ENCODE measurements at places on chromosomes 2 and 18.
A peak's percentile ranks its signal among the peaks of the same experiment; 100 is the strongest.

DNA sequence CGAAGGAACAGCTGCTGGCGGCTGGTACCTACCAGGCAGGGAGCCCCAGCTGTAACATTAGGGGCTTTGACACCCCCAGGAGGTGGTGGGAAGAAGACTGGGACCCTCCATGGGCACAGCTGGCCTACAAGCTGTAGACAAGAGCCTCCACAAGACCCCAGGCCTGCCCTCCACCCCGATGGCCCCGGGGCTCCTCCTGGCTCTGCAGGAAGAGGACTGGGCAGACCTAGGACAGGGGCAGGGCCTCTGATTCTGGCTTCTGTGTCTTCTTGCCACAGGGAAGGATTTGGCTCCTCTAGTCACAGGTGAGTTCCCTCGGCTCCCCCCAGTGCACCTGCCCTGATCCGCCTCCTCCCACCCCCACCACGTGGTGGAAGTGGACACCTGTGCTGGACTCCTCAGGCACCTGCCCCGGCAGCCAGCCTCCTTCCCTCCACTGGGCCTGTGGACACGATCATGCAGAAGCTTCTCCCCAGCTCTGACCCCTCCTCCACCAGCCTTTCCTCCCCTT is 53.4 kb upstream of the ODC1 start:
- DNase-seq: no peak

DNA sequence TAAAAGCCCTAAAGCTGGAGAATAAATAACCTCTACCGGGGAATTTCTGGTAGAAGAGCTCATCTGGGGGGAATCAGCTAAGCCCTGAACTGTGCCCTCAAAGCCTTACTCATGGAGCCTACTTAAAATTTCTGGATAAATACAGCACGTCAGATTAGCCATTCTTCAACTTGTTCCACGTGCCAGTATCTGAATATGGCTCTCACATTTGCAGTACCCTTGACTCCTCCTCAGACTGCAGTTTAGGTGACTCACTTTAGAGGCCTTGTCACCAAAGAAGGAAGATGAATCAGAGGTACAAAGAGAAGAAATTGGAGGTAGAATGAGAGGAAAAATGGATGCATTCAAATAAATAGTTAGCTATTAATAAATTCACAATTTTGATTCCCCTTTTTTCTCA is 34.6 kb upstream of the POTEC start:
- no peak for DNase-seq

- DNase-seq: no peak
Measured at GRCh38 chr18:28963481-28963880, 786.6 kb upstream of the CDH2 start.

DNA sequence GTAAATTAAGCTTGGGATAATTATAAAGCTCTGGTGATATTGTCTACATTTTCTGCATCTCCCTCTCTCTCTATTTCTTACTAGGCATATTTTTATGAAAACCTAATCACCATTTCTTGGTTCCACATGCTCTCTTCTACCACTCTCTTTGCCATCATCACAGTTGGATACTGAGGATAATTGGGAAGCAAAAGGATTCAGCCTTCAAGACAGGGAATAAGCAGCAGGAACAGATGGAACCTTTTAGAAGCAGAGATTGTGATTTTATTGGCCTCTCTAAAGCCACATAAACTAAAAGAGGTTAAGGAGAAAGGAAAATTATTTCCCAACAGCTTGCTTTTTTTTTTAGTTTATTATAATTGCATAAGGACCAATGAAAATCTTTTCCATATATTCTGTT is 226.3 kb upstream of the SPHKAP start:
- DNase-seq: no peak

GRCh38 chr2:175282886-175283285 is 101.4 kb upstream of the ATP5MC3 start:
- DNase-seq: no peak

DNA sequence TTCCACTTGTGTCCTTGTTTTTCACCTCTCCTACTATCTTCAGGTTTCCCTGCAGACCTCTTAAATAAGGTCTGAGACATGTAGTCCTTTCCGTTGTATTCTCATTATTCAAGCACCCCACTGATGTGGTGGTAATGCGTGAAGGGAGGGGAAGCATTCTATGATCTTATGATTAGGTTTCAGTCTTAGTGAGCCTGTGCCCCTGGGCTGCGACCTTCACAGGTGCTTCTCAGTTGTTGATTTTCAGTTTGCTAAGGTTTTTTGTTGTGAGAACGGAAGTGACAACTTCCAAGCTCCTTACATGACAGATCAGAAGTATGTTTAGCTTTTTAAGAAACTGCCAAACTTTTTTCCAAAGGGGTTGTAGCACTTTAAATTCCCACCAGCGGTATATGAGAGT is 41.3 kb downstream of the VPS54 start:
- DNase-seq: no peak

DNA sequence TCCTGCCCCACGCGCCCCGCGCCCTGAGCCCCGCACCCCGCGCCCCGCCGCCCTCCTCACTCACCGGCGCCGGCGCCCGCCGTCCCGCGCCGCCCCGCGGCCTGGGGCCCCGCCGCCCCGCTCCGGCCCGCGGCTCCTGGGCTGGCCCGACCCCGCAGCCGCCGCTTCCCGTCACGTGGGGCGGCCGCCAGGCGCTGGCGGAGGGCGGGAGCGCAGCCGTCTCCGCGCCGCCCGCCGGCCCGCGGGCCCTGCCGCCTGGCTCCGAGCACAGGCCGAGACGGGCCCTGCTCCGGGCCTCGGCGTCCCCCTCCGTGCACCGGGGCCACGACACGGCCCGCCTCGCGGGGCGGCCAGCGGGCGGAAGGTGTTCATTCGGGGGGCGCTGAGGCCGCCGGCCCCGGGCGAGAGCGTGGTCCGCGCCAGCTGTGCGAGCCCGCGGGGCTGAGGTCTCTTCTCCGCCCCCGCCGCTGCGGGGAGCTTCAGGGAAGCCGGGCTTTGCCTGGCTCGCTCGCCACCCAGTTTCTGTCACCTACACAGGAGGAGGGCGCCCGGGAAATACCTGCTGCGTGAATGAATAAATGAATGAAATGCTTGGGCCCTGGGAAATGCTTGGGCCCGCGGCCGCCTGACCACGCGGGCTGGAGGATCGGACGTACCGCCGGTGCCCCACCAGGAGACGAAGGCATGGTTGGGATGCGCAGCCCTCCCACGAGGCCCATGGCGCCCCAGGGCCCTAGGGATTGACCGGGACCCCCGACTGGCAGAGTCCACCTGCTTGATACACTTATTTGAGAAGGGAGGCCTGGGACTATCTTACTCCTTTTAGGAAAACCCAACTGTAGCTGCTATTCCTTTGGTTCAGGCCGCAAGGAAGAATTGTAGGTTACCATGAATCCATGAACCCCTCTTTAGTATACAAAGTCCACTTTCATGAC is at the start of gene TGFBRAP1:
Gene TGFBRAP1 (minus strand): TSS at position 175 of the 935 bp plus-strand sequence. CDS start 21,434 bp downstream, outside the sequence.
- peak; percentile 53 for DNase-seq

DNA sequence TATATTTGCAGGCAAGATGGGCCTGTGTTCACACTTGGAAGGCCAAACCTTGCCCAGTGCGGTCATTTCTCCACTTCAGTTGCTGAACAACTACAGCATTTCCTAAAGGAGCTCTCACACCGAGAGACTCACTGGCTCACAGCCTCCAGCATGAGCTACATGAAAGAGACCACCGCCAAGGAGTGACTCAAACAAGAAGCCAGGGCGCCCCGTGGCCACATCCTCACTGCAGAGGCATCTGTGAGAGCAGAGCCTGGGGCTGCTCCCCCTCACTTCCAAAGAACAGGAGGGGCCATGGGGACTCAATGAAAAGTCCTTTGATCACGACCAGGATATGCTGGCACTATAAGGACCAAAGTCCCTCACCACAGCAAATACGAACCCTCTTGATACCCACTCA is 50.0 kb downstream of the TMEM163 start:
- peak; percentile 86 for DNase-seq

DNA sequence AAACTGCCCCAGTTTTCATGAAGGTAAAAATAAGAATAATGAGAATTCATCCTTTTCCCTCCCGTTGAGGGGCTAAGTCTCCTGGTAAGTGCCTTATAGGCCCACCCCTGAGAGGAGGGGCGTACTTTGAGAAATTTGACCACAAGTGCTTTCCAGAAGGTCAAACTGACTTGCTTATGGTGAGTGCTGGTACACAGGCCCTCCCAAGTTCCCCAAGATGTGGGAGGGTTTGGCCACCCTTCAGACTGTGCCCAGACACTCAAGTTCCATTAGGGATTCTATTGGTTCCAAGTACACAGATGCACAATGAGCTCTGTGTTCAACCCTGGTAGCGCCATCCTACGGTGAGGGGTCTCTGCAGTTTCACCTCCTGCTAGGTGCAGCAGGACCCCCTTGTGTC is 205.1 kb downstream of the CTIF start:
- DNase-seq: no peak

DNA sequence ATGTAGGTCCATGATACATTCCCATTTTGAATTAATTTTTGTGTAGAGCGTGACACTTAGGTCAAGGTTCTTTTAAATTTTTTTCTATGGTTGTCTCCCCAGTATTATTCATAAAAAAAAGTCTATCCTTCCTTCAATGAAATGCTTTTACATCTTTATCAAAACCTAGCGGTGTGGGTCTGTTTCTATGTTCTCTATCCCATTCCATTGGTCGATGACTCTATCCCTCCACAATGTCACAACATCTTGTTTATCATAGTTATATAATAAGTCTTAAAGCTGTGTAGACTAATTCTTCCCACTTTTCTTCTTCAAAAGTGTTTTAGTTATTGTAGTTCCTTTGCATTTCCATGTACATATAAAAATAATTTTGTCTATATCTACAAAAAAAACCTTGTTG is 47.2 kb upstream of the GPR17 start:
- DNase-seq: no peak

GRCh38 chr2:85558160-85558559 is 3.1 kb downstream of the GGCX start:
- DNase-seq: no peak

DNA sequence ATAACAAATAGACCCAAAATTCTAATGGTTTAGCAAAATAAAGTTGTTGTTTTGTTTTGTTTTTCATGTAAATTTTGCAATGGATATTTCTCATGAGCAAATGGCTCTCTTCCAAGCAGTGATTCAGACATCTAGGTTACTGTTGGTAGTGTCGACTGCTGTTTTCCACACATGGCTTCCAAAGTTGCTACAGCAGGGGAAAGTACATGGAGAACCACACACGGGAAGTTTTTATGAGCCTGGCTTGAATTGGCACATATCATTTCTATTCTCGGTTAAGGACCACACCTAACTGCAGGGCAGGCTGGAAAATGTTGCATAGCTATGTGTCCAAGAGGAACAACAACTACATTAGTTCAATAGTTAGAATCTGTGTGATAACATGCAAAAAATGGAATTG is 262.1 kb downstream of the GALNT13 start:
- DNase-seq: no peak
